Neural progenitor cell (in vitro differentiated cells): ENCODE measurements at places on chromosomes 13 and 19.

DNA sequence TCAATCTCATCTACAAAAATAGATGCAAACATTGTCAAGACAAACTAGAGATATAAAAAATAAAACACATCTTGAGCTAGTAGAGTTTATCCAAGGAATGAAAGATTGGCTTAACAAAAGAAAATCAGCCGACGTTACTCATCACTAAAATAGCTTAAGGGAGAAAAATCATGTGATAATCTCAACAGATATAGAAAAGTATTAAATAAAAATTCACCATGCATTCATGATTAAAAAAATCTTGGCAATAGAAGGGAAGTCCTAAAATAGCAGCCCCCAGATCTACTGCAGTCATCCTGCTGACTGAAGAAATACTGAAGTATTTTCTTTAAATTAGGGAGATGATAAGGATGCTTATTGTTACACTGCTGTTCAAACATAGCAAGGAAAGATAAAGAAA lies 12.6 kb upstream of the DCLK1 start:
- no peaks in the 10 kb centered on the region for H3K27me3 ChIP-seq
- peaks cover 4% of the 10 kb centered on the region for H3K4me1 ChIP-seq
- H3K4me3 ChIP-seq, result no peak overlapping the region
- DNase-seq, result no peak
- no peak overlapping the region for H3K27ac ChIP-seq

DNA sequence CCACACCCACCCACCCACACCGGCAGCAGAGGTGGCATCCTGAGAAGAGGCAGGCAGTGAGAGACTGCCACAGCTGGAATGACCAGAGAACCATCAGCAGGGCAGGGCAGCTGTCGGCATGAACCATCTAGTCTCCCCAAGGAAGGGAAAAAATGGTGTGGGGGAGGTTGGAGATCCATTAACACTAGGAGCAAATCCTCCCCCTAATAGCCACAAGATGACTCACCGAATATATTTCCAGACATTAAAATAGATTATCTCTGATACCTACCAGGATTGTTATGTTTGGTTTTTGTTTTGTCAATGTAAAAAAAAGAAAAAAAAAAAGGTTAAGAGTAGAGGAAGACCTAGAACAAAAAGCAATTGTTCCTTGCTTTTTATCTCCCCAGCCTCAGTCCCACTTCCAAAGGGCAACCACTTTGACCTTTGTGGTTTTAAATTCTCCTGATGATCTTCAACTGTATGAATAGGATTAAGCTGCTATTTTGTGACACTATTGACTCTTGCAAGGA lies 34.2 kb downstream of the THSD1 start:
- DNase-seq, result peak; percentile 20
- no peak overlapping the region for H3K4me3 ChIP-seq
- H3K4me1 ChIP-seq, result peaks cover 12% of the 10 kb centered on the region
- H3K27ac ChIP-seq, result no peak overlapping the region
- no peaks in the 10 kb centered on the region for H3K36me3 ChIP-seq

GRCh38 chr13:42350141-42350540 lies 78.2 kb downstream of the AKAP11 start:
- no peaks in the 10 kb centered on the region for H3K36me3 ChIP-seq
- no peak overlapping the region for H3K4me3 ChIP-seq
- no peak for DNase-seq
- H3K27ac ChIP-seq, result no peak overlapping the region
- H3K4me1 ChIP-seq, result no peaks in the 10 kb centered on the region

DNA sequence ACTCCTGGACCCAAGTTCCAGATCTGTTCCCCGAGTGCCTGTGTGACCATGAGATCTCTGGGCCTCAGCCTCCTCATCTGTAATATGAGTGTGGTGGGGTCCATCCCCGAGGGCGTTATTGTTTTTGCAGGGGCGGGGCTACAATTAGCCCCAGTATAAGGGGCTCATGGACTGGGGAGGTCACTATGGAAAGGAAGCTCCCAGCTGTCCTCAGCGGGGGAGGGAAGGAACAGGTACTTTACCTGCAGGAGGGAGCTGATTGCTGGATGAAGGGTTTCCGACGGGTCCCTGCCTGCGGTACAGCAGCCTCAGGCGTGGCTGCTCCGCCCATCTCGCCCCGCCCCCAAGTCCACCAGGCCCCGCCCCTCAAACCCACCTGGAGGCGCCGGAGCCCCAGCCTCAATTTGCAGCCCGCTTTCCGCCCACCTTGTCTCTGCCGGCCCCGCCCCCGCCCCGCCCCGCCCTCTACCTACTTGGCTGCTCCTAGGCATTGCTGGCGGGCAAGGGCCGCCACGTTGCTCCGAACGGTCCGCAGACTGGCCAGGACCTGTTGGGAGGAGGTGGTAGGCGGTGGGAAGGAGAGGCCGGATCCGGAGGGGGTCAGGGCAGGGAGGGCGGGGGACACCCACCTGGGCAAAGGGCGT lies 5.5 kb downstream of the PDE4C start:
- no peak overlapping the region for H3K4me3 ChIP-seq
- peaks cover 40% of the 10 kb centered on the region for H3K27me3 ChIP-seq
- H3K27ac ChIP-seq, result no peak overlapping the region
- peak; percentile 78 for DNase-seq
- H3K36me3 ChIP-seq, result no peaks in the 10 kb centered on the region

- DNase-seq, result no peak
- H3K4me3 ChIP-seq, result no peak overlapping the region
- no peaks in the 10 kb centered on the region for H3K4me1 ChIP-seq
Observed at GRCh38 chr19:5002143-5002542, 33.2 kb downstream of the KDM4B start.

DNA sequence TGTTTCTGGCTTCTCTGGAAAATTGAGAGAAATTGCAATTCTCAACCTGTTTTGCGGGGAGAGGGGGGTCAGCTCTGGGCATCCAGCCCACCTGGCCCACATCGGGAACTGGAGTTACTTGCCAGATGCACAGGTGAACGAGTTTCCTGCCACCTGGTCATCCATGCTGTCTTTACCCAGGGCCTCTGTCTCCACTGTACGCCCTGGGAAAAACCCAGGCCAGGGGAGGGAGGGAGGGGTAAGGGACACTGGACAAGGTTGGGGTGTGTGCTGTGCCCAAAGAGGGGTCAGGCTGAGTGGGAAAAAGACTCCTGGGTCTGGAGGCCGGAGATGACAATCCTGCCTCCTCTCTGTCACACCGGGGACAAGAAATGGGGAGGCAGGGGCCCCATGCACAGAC lies 307.6 kb downstream of the ZNF536 start:
- no peak overlapping the region for H3K27ac ChIP-seq
- H3K4me1 ChIP-seq, result peaks cover 6% of the 10 kb centered on the region
- no peaks in the 10 kb centered on the region for H3K27me3 ChIP-seq
- no peaks in the 10 kb centered on the region for H3K36me3 ChIP-seq
- no peak overlapping the region for H3K4me3 ChIP-seq
- DNase-seq, result no peak

GRCh38 chr13:94710881-94711560 lies 1.3 kb downstream of the SOX21 start:
- peak overlapping the region; percentile 100 for H3K27ac ChIP-seq
- H3K36me3 ChIP-seq, result peaks cover 15% of the 10 kb centered on the region
- H3K4me3 ChIP-seq, result peak overlapping the region; percentile 93
- DNase-seq, result peak; percentile 77
- H3K27me3 ChIP-seq, result no peaks in the 10 kb centered on the region

DNA sequence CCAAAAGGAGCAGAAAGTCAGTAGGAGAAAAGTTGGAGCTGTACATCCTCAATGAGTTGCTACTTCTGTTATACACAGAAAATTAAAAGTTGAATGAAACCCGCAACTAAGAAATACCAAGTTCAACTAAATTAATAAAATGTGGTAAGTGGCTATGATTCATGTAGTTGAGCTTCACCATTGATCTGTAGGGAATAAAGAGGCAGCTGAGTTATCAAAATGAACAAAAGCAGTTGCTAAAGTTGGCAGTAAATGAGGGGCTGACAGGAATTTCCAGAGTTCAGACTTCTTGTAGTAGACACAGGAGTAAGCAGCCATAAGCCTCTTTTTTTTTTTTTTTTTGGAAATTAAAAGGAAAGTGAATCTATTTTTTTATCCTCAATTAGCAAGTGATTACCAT lies 234.6 kb downstream of the POSTN start:
- H3K27me3 ChIP-seq, result no peaks in the 10 kb centered on the region
- no peak overlapping the region for H3K4me3 ChIP-seq
- H3K4me1 ChIP-seq, result no peaks in the 10 kb centered on the region
- H3K27ac ChIP-seq, result no peak overlapping the region

GRCh38 chr13:19072543-19072942 lies 109.1 kb downstream of the TUBA3C start:
- no peaks in the 10 kb centered on the region for H3K4me1 ChIP-seq
- H3K27me3 ChIP-seq, result no peaks in the 10 kb centered on the region
- DNase-seq, result no peak
- no peak overlapping the region for H3K27ac ChIP-seq

DNA sequence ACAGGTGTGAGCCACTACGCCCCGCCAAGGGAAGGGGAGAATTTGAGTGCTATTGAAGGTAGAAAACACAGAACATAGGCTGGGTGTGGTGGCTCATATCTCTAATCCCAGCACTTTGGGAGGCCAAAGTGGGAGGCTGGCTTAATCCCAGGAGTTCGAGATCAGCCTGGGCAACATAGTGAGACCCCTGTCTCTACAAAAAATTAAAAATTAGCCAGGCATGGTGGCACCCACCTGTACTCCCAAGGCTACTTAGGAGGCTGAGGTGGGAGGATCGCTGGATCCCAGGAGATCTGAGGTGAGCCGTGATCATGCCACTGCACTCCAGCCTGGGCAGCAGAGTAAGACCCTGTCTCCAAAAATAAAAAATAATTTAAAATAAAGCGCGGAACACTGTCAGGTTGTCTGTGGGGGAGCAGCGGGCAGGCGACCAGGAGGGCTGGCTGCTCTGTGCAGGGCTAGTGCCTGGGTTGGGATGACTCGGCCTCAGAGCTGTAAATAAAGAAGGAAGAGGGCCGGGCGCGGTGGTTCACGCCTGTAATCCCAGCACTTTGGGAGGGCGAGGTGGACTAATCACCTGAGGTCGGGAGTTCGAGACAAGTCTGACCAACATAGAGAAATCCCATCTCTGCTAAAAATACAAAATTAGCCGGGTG lies 41.0 kb downstream of the LTBP4 start:
- DNase-seq, result no peak
- no peak overlapping the region for H3K4me3 ChIP-seq
- H3K27me3 ChIP-seq, result no peaks in the 10 kb centered on the region

- H3K27ac ChIP-seq, result no peak overlapping the region
- no peak for DNase-seq
- peaks cover 18% of the 10 kb centered on the region for H3K4me1 ChIP-seq
- H3K4me3 ChIP-seq, result no peak overlapping the region
Observed at GRCh38 chr13:43329702-43330101, 306.3 kb downstream of the DNAJC15 start.

- H3K4me1 ChIP-seq, result peaks cover 22% of the 10 kb centered on the region
- no peaks in the 10 kb centered on the region for H3K36me3 ChIP-seq
- H3K27me3 ChIP-seq, result no peaks in the 10 kb centered on the region
- no peak overlapping the region for H3K4me3 ChIP-seq
- no peak overlapping the region for H3K27ac ChIP-seq
- no peak for DNase-seq
Observed at GRCh38 chr13:78131811-78132210, 213.2 kb upstream of the EDNRB start.

DNA sequence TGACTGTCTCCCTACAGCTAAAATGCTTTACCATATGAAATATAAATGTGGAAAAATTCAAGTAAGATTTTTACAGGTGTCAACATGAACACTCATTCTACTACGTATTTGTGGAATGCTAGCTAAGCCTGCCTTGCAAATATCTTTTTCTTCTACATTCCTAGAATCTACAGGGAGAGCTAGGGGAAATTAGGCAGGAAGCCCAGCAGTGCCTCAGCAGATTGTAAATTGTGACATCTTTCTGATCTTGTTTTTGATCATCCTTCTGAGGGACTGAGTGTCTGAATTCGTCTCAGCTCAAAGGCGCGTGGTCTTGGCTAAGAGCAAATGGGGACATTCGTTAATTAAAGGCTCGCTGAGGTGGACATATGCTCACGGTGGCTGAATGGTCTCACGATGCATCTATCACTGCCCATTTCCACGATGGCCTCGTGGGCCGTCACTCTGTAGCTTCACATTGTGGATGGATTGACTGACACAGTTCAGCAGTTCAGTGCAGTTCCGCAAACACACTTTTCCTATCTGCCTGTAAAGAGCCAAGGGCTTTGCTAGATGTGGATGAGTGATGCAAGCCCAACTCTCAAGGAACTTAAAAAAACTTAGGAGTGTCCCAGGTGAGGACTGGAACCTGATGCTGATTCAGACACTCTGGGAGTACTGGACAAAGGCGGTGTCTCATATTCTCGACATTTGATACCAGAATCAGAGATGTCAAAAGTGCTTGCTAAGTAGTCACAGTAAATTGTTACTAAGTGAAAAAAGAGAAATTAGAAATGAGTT lies 562.5 kb downstream of the EFNB2 start:
- H3K36me3 ChIP-seq, result no peaks in the 10 kb centered on the region
- H3K27me3 ChIP-seq, result no peaks in the 10 kb centered on the region
- no peak overlapping the region for H3K4me3 ChIP-seq
- H3K4me1 ChIP-seq, result no peaks in the 10 kb centered on the region
- no peak for DNase-seq
- H3K27ac ChIP-seq, result no peak overlapping the region
